ENCODE measurements at places on chromosomes 2 and 18.

DNA sequence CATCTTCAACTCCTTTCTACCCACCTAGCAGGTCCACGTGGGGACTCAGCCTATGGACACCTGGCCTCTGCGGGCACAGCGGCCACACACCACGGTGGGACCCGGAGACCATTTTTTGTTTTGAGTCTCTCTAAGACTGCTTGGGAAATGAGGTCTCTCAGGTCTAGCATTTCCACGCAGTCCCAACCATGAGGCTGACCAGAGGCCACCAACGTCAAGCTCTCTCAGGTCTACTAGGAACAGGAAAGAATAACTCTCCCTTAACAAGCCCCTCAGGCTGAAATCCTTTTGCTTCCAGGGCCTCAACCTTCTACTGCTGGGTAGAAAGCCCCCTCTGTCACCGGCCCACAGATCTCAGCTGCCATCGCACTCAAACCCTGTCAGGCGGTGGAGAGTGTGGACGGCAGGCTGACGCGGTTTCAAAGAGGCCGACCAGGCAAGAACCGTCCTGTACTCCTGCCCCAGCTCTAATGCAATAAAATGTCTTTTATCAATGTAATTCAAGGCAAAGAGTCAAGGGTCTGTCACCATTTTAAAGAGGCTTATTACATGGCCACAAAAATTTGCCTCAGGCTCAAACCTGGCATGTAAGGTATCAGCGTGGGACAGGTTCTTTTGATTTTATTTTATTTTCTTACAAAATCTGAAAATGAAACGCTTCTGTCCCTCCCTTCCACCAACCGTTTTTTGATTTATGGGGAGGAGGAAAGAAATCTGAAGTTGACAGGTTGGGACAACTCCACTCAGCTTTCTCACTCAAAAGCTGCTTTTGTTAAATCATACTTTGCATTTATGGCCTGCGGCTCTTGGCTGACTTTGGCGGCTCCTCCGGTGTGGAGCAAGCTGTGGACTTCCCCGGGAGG, 74.0 kb downstream of the BCL11A start:
- DNase-seq: no peak

- no peak for DNase-seq
Observed at GRCh38 chr18:58570360-58571064, 58.4 kb downstream of the ALPK2 start.

DNA sequence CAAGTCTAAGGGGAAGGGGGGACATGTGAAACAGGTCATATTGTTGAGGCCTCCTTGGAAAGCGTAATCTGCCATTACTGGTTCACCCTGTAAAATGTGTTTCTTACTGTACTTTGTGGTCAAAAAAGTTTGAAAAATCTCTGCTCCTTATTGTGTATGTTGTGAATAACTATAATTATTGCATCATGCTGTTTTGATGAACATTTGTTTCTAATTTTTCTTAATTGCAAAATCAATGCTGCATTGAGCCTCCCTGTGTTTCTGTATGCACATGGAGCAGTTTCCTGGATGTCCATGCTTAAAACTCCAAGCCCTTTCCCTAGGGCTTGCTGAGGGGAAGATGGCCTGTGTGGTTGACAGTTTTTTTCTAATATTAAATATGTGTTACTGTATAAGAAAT, 158.6 kb downstream of the RNF144A start:
- DNase-seq: no peak

- DNase-seq: no peak
Observed at GRCh38 chr2:42908518-42909200, 116.3 kb upstream of the HAAO start.

GRCh38 chr2:44778671-44779476, 162.6 kb upstream of the SIX3 start:
- peak; percentile 88 for DNase-seq

GRCh38 chr18:33817096-33817495, 239.1 kb downstream of the ASXL3 start:
- no peak for DNase-seq

DNA sequence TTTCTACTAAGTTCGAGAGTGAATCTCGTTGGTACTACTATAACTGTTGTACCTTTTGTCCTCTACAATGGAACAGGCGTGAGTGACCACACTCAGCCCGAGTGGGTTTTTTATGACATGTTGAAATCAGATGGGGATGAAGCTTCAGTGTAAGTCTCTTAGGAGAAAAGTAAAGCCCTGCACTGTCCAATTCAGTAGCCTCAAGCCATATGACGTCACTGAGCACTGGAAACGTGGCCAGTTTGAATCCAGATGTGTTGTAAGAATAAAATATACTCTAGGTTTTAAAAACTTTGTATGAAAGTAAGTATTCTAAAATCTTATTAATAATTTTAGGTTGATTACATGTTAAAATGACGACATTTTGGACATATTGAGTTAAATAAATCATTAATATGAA, 101.7 kb upstream of the SP3 start:
- DNase-seq: no peak

- no peak for DNase-seq
Observed at GRCh38 chr2:137802038-137802437, 162.2 kb upstream of the HNMT start.

- DNase-seq: no peak
Observed at GRCh38 chr2:185700883-185701282, 37.7 kb upstream of the FSIP2 start.

DNA sequence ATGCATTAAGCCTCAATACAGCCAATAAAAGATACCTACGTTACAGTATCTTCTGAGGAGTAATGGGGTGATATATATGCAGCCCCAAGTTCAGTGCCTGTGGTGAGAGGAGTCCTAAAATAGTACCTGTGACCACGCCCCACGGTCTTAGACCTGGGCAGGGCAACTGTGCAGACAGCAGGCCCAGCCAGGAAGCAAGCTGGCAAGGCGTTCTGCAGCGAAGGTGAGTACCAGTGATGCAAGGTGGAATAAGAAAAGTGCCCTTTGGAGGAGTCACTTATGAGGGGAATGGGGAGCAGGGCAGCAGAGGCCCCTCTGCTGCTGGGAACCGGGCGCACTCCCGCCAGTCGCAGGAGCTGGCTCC, 12.7 kb upstream of the MAP3K2 start:
- DNase-seq: no peak

- no peak for DNase-seq
Observed at GRCh38 chr2:240637116-240637900, 12.0 kb downstream of the GPR35 start.

GRCh38 chr18:45631077-45631476, 15.8 kb downstream of the SLC14A2 start:
- no peak for DNase-seq

DNA sequence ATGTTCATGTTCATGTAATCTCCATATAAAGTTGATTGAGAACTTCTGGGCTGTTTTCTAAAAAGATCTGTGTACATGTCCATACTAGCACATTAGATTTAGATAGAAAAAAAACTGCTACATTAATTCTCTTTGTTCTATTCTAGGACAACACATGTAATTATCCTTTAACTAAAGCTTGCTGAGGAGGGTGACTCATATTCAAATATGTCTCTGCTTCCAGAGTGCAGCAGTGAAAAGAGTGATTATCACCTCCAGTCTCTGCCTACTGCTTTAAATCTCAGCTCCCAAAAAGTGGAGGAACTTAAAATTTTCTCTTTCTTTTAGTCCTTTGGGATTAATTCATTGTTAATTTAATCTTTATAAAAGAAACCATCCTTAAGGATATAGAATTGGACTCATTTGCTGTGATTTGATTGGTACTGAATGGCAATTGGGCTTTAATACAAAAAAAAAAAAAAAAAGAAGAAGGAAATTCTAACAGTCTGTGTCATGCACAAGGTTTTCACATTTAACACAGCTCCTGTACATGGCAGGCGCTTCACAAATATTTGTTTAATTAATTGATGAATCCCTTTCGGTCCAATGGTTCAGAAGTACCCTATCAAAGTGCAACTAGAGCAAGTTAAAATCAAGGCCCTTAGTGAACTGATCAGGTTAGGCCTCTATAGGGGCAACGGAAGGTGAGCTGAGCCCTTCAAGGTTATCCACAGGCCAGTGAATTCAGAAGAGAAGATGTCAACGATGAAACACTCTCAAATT, 214.0 kb upstream of the KCNJ3 start:
- no peak for DNase-seq

GRCh38 chr2:4862031-4862430, 830.2 kb upstream of the SOX11 start:
- DNase-seq: no peak

DNA sequence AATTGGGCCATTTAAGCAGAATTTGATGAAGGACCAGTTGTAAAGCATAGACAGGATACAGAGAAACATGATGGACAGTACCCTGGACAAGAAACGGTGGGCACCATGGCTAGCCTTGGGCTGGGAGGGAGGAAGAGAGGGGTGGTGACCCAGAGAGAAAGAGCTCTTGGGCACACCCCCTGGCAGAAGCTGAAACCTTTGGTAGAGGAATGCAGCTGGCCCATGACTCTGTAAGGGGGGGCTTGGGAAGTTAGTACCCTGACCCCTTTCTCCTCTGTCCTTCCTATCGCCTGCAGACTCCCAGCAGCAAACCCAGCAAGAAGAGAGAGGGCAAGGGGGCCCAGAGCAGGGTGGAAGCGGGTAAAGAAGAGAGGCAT, 32.6 kb downstream of the MRPL44 start:
- no peak for DNase-seq

GRCh38 chr18:12408247-12408869, 629 bp downstream of the PRELID3A start:
- DNase-seq: peak; percentile 51

GRCh38 chr2:94763318-94763717, 107.9 kb upstream of the TEKT4 start:
- no peak for DNase-seq

DNA sequence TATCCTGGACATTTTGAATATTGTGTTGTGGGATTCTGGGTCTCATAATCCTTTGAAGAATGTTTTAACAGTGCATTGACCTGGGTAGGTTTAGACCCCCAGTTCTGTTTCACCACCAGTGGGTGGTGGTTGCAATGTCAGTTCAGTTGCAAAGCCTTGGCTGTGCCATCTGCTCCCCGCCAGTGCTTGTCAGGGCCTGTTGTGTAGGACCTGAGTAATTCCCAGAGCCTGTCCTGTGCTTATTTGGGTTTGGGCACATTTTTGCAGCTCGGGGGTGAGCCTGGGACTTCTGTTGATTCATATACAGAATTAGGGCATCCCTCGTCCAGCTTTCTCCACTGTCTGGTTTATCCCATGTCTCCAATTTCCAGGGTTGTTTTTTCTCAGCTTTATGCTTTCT, 24.8 kb downstream of the ATP9B start:
- DNase-seq: no peak

DNA sequence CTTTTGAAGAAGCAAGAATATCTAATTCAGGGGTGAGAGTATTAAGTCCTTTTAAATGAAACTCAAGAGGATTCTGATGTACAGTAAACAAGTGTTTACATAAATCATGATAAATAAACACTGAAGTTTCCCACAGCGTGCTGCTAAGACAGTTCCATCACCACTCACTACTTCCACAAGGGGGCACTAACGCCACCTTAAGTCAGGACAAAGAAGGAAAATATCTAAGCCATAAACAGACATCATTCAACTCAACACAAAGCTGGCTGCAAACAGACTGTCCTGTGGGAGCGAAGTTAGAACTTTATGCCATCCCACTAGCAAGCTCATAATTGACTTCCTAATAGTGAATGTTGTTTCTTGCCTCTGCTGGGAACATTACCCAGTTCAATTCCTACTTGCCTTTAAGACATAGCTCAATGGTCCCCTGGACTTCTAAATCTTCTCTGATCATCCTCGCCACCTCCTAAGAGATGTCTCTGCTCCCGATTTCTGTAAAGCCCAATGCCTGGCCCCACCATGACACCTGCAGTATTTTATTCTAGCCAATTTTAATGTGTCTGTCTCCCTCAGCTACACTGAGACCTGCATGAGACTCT, 36.5 kb downstream of the MRPL44 start:
- peak; percentile 80 for DNase-seq

- DNase-seq: no peak
Observed at GRCh38 chr18:69364930-69365329, 35.8 kb upstream of the DOK6 start.

DNA sequence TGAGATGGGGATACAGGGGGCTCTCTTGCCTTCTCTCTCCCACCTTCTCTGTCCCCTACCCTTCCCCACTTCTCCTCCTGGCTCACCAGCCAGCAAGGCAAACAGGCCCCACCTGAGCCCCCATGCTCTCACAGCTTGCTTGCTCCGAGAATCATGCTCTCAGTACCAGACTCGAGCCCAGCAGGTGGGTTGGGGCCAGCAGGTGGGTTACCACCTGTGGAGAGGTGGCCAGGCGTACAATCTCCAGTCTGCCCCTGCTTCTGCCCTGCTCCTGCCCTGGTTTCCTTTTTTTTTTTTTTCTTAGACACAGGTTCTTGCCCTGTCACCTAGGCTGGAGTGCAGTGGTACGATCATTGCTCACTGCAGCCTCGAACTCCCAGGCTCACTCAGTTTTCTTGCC, 214.5 kb downstream of the SH3RF3 start:
- DNase-seq: no peak

DNA sequence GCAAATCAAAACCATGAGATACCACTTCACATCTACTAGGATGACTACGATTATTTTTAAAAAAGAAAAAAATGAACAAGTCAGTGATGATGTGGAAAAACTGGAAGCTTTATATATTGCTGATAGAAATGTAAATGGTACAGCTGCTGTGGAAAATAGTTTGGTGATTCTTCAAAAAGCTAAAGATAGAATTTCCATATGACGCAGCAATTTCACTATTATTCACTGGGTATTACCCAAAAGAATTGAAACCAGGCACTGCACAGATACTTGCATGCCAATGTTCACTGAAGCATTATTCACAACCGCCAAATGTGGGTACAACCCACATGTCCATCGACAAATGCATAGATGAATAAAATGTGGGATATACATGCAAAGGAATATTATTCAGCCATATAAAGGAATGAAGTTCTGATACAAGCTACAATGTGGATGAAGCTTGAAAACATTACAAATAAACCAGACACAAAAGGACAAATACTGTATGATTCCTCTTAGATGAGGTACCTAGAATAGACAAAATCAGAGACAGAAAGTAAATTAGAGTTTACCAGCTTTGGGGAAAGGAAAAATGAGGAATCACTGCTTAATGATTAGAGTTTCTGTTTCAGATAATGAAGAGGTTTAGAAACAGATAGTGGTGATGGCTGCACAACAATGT, 11.1 kb downstream of the RTTN start:
- DNase-seq: no peak

DNA sequence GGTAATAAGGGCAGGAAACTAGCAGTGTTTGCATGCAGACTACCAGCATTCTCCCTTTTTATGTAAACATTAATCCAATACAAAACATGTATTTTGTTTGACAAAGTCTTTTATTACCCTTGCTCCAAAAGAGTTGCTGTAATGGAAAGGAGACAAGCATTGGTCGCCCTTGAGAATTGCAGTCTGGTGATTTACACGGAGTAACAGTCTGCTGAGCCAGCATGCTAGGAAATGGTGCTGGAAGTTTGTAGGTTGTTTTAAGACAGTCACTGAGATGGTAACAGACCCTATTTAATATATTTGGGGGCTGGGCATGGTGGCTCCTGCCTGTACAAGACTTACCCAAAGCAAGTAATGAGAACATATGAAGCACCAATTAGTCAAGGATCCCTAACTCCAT, 2.8 kb upstream of the PRKCE start:
- no peak for DNase-seq

DNA sequence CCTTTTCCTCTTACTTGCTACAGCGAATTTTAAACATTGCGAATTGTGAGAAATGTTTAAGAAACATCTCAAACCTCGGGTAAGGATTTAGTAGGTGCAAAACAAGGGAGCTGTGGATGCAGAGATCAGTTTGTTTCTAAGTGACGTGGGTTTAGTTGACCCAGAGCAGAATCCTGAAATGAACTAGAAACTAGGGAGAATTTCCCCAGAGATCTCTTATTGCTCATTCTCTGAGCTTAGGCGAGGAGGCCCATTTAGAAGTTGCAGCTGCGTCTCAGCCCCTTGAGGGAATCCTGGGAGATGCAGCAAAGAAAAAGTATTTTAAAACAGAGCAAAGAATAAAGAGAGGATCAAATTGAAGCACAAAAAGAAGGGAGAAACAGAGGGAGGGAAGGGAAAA, 29.3 kb downstream of the FAM124B start:
- no peak for DNase-seq
